ACHN (cell line): ENCODE measurements at places on chromosomes 4 and X.

GRCh38 chr4:147440442-147440841, 40.5 kb upstream of the EDNRA start:
- DNase-seq = no peak

DNA sequence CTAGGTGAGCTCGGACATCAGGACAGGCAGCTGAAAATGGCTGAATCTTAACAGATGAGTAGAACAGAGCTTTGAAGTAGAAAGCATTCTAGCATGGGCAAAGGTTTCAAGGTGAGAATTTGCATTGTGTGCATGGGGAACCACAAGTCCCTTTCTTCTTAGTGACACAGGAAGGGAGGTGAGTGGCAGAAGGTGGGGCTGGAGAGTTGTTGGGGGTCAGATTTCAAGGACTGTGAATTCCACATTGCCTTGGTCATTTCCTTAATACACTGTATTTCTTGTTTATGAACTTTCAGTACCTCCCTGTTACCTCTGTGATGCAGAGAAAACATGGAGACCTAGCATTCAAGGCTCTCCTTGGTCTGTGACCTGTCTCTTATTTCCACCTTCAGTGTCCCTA, 4.1 kb downstream of the APEX2 start:
- DNase-seq = no peak

- no peak for DNase-seq
These were observed 893.8 kb upstream of the INTU start for GRCh38 chr4:126738926-126739325.

GRCh38 chr4:38576767-38577166, 87.2 kb upstream of the KLF3 start:
- DNase-seq = no peak

GRCh38 chr4:178993306-178993705, 1551.1 kb upstream of the AGA start:
- DNase-seq = no peak

GRCh38 chr4:181301735-181302710, 941.2 kb upstream of the TENM3 start:
- peak; percentile 52 for DNase-seq

DNA sequence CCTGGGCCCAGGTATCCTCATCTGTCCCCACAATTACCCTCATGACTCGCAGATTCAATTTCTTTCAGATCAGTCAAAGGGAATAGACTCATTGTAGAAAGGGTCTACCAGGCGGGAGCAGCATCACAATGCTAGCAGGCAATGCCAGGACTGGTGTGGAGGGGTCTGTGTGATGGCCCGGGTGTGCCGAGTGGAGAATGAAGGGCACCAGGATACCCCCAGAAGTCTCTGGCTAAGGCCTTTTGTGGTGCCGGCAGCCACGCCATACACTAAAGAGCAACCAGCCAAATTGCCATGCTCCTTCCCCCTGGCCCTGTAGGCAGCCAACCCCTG, 37.9 kb upstream of the RASL11B start:
- no peak for DNase-seq
